ENCODE measurements at places on chromosomes 1 and 21.

GRCh38 chr1:187236676-187237075, 407.9 kb downstream of the PLA2G4A start:
- DNase-seq = no peak

DNA sequence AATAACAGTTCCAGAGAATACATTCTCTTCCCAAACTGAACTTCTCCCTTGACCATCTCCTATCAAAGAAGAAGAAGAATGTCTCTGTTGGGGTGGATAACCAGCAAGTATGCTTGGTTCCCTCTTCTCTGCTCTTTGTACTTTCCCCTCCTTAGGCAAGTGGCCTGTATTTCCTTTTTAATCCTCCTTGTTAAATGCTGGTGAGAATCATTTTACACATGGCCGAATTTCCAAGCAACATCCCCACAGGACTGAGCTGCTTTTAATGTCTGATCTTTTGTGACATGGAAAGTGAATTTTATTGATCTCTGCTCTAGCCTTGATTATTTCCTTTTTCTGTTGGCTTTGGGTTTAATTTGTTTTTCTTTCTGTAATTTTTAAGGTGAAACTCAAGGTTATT, 336.7 kb downstream of the DUSP10 start:
- DNase-seq = no peak

DNA sequence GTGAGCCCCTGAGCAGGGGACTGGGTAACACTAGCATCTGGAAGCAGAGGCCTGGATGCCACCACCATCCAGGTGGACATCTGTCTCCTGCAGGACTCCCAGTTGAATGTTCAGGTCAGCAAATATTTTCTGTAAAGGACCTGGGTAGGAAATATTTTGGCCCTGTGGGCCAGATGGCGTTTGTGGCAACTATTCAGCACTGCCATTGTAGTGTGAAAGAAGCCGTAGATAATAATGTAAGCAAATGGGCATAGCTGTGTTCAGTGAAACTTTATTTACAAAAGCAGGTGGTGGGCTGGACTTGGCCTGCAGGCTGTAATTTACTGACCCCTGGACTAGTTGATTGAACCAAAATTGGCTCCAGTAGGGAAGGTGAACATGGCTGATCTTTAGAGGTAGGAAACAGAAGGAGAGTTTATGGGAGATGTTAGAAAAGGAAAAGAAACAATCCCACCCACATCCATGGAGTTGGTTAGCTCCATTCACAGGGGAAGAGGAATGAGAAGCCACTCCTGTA, 20.0 kb upstream of the CD101 start:
- DNase-seq = no peak

- DNase-seq = no peak
These were observed 41.3 kb upstream of the CR2 start for GRCh38 chr1:207412845-207413244.

DNA sequence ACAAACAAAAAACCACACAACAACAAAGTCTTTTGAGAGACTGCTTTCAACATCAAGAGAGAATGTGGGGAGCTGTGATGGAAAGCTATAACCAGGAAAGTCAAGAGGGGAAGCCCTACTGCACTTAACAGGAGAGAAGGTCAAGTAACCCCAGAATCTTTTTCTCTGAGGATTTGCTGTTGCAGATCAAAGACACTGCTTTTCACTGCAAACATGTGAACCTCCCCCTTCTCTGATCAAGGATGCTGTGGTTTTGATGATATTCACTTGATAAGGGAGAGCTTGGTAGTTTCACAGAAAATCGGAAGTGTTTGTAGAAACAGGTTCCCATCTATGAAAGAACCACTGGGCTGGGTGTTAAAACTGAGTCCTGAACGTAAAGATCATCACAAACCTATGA, 4.8 kb downstream of the ETV3 start:
- peak; percentile 8 for DNase-seq

DNA sequence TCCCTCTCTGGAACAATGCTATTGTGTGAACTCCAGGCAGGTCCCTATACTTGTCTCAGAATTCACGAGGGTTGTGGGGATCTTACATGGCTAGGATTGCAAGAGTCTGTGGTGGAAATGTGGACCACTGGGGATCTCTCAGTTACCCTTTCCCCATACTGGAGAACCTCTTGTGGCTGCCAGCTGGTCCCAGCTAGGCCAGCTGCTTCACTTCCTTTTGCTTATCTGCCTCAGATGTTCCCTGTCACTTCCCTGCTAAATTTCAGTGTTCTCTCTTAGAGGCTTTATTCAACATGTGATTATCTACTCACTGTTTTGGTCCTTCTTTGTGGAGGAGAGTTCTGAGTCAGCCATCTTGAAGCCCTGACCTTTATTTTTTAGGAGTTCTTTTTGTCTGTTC, 75.9 kb upstream of the SAMD13 start:
- DNase-seq = no peak

DNA sequence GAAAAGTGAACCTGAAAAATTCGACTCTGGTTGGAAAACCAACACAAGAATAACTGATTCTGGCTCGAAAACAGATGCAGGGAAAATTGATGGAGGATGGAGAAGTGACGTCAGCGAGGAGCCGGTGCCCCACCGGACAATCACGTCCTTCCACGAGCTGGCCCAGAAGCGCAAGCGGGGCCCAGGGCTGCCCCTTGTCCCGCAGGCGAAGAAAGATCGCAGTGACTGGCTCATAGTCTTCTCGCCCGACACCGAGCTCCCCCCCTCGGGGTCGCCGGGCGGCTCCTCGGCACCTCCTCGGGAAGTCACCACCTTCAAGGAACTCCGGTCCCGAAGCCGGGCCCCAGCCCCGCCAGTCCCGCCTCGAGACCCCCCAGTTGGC, 1.9 kb downstream of the RUSC1 start:
- DNase-seq = no peak

- no peak for DNase-seq
These were observed 11.0 kb downstream of the ZNF687 start for GRCh38 chr1:151293093-151293492.

DNA sequence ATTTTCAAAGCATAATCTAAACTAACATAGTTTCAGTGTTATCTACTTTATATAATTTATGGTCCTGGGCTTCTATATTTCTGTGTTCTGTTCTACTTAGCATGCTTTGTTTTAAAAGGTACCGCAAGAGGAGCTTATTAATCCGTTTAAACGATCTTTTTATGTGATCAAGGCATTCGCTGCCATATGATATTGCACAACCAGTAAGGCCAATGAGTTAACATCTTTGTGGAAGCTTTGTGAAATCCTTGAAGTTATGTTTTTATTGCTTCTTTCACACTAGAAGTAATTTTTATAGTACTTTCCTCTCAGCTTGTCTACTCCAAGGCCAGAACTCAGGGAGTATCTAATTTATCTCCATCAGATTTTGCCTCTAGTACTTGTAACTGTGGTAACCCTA, 8.9 kb downstream of the LRRC8C start:
- DNase-seq = no peak

DNA sequence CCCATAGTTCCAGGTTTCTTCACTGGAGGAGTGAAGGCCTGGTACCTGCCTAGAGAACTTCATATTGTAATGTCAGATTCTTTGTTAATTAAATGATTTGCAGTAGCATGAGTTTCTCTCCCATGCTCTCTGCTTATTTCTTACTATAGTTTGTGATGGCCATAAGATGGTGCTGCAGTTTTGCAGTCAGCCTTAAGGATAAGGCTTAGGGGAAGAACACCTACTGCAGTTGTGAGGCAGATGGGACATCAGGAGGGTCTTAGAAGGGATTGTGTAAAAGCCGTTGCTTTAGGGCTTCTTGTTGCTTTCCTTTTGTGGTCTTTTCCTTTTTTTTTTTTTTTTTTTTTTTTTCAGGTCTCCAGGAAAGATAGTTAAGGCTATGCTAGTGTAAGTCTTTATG, 61.8 kb downstream of the MACF1 start:
- DNase-seq = no peak

DNA sequence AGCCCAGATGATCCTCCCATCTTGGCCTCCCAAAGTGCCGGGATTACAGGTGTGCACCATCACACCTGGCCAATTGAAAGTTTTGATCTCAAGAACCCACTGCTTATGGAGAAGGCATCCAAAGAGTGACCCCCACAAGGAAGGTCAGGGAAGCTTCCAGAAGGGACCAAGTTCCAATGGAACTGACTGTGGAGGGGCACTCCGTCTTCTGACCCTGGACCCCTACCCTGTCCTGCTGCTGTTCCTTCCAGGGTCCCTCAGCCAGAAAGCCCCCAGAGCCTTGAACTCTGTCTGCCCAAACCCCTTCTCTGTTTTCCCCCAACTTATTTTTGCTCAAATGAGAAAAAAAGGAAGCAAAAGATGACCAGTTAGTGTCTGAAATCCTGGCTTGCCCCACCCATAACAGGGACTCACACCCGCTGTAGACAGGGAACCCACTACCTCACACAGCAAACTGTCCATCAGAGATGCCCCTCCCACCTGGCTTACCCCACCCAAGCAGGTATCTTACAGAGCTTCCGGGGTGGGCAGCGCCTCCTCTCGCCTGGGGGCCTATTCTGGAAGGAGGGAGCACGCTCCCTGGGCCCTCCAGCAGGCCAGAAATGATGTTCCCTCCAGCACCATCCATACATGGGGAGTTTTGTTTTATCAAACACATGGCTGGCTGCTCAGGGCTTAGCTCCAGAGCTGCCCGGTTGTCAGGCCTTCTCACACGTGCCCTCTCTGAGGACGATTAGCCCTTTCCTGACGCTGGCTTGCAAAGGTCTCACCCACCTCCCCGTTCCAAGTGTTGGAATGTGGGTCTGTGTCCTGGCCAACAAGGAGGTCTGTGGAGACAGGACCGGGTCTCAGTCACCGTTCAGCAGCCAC, 3.1 kb upstream of the WNT3A start:
- no peak for DNase-seq

- no peak for DNase-seq
These were observed 414.7 kb upstream of the PROX1 start for GRCh38 chr1:213572912-213573647.

GRCh38 chr1:230152999-230153398, 86.0 kb downstream of the GALNT2 start:
- DNase-seq = no peak

DNA sequence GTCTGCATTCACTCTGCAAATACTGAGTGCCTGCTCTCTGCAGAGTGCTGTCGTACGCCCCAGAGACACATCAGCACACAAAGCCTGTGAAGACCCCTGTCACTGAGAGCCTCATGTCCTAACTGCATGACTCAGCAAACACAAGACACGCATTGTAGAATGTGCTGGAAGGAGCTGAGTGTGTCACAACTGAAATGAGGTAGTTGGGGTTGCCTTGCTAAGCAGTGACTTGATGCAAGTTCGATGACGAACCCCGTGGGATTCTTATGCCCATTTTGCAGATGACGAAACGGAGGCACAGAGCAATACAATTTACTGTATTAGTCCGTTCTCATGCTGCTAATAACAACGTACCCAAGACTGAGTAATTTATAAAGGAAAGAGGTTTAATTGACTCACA, 65.1 kb downstream of the RIPK4 start:
- DNase-seq = no peak

GRCh38 chr1:203593723-203594122, 32.9 kb upstream of the ATP2B4 start:
- peak; percentile 38 for DNase-seq

GRCh38 chr1:2000850-2001249, 2.7 kb downstream of the CFAP74 start:
- DNase-seq = no peak

DNA sequence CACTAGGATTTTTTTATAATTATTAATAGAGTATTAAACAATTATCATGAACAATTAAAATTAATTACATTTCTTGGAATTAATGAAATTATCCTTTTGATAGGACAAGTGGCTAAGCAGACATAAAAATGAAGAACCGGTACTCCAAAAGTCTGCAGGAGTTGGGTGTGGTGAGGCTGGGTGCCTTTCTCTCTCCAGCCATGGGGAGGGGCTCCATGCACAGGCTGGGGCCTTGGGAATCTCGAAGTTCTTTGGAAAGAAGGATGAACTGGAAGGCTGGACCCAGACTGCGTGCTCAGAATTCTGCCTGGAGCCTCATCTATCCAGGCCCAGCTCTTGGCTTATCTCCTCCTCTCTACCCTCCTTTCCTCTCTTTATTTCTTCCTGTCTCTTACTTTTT, 94.1 kb downstream of the ACTL8 start:
- no peak for DNase-seq

DNA sequence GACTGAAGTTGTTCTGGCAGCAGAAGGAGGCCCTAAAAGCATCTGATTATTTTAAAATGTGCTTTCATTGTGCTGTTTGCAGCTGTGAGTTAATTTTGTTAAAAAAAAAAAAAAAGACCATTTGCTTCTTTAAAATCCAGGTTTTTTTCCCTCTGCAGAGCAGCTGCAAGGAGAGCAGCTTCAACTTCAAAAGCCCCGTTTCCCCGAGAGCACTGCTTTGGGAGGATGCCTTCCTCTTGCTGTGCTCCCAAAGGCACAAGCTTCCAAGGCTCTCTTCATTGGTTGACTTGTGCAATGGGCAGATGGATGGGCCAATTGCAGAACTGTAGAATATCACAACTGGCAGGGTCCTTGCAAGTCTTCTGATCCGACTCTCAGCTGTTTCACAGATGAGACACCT, 459.2 kb upstream of the PKN2 start:
- no peak for DNase-seq

- no peak for DNase-seq
These were observed 2.0 kb downstream of the ADAMTSL4 start for GRCh38 chr1:150551051-150551783.

- no peak for DNase-seq
These were observed 1624.0 kb downstream of the AMY1C start for GRCh38 chr1:105373681-105374080.

GRCh38 chr1:112537456-112537855, 28.7 kb downstream of the WNT2B start:
- DNase-seq = no peak

GRCh38 chr1:198316546-198317100, 159.8 kb downstream of the NEK7 start:
- no peak for DNase-seq

- no peak for DNase-seq
These were observed 98.8 kb downstream of the GLIS1 start for GRCh38 chr1:53639996-53640700.

- no peak for DNase-seq
These were observed 354.4 kb downstream of the SETD4 start for GRCh38 chr21:35705888-35706287.

DNA sequence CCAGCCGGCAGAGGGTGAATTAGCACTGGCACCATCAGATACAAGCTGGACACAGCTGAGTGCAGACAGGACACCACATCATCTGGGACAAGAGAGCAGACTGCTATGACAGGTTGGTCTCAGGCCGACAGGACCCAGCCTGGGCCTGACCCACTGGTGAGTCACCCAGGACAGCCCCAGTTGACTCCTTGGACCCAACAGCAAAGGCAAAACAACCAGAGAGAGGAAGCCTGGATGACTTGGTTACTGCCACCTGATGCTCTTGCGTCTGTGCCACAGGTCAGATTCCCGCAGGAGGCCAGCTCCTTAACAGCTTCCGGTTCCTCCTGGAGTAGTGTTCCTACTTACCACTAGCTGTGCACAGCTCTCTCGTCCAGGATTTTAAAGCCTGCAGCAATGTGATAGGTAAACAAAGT, 18.5 kb downstream of the CCN1 start:
- no peak for DNase-seq

- no peak for DNase-seq
These were observed 940 bp upstream of the PRKCZ start for GRCh38 chr1:2049225-2049717.

GRCh38 chr1:203402629-203403337, 51.9 kb upstream of the FMOD start:
- no peak for DNase-seq

GRCh38 chr1:78333502-78333901, 157.3 kb upstream of the PTGFR start:
- DNase-seq = no peak

GRCh38 chr21:27326301-27326700, 359.4 kb upstream of the ADAMTS5 start:
- DNase-seq = no peak

- no peak for DNase-seq
These were observed 699 bp upstream of the NES start for GRCh38 chr1:156677616-156678596.

All from stimulated activated CD4-positive, alpha-beta T cell treated with anti-CD3 and anti-CD28 coated beads, Interleukin-4, amount 100 ng/mL, for 4 hours (primary cell).